Stimulated activated CD8-positive, alpha-beta memory T cell treated with anti-CD3 and anti-CD28 coated beads, Interleukin-7, amount 100 ng/mL, for 1 hour (primary cell): ENCODE measurements at places on chromosomes 2 and 18.

DNA sequence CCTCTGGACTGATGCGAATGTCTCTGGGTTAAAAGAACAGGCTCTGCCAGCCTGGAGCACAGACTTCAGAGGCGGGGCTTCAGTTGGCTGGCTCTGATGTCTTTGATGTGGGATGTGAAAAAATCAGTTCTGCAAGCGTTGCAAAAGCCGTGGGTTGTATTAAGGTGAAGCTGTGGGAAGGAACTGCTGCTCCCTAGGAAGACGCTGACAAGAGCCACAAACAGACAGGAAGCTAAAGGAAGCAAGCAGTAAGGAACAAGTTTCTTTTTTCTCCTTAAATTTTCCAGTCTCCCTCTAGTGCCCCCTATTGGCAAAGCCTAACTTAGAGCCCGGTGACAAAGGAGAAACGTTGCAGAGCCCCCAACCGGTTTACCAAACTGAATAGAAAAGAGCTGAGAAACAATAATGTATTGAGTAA is 239.0 kb downstream of the CCDC178 start:
- no peak for DNase-seq

GRCh38 chr2:112003576-112004252 is 51.4 kb upstream of the TMEM87B start:
- no peak for DNase-seq

GRCh38 chr2:62140426-62141141 is 55.3 kb upstream of the B3GNT2 start:
- no peak for DNase-seq

- DNase-seq = no peak
Observed at GRCh38 chr2:177026253-177026652, 186.3 kb upstream of the HNRNPA3 start.

DNA sequence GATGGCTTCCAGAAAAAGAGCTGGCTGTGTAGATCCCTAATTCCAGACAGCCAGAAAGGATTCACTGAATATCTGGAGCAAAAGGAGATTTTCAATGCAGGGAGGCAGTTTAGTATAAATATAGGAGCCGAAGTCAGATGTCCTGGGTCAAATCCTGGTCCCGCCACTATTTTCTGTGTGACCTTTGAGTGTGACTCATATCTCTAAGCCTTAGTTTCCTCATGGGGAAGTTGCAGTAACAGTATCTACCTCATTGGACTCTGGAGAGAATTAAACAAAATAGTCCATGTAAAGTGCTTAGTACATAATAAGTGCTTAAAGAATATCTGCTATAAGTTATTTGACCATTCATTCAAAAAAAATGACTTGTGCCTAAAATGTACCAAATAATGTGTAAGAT is 52.1 kb upstream of the ITGA6 start:
- DNase-seq = no peak

GRCh38 chr2:48356701-48357325 is 173.1 kb upstream of the STON1 start:
- no peak for DNase-seq

GRCh38 chr2:195470622-195471021 is 186.4 kb upstream of the SLC39A10 start:
- no peak for DNase-seq

DNA sequence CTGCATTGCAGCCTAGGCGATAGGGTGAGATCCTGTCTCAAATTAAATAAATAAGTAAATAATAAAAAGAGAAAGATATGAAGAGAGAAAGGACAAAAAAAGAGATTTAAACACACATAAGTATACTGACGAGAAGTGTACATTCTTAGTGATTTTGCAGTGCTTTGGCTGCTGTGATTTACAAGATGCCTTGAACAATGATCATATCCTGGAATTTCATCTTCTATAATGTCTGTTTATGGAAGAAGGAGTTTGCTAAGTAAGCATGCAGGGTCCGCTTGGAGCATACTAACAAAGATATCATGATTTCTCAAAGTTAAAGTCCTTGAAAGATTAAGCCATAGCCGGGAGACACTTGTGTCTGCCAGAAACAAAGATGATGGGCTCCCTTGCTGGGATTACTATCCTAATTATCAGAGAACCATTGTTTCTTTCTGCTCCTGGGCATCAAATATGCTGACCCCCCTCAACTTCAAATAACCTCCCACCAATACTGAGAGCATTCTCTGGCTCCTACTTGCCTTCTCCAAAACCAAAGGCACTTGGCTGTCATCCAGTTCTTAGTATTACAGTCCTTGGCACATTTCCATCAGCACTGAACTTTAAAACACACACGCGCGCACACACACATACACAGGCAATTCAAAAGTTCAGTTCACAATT is 47.5 kb upstream of the STAM2 start:
- DNase-seq = no peak
